NCI-H524 (cell line): ENCODE measurements at places on chromosomes 5 and 9.
A peak's percentile ranks its signal among the peaks of the same experiment; 100 is the strongest.

GRCh38 chr9:11443631-11444030 lies 830.8 kb upstream of the PTPRD start:
- no peak for DNase-seq

DNA sequence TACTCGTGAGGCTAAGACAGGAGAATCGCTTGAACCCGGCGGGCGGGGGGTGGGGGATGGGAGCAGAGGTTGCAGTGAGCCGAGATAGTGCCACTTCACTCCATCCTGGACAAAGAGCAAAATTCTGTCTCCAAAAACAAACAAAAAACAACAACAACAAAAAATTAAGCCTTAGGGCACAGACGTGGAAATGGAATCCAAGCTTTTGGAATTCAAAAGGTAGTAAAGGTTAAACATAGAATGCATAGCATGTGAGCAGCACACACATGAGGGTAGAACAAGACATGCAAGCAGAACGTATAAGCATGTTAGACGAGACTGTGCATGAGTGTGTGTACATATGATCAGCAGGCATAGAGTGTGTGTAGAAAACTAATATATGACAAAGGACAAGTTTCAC lies 68.0 kb downstream of the PTBP3 start:
- no peak for DNase-seq

GRCh38 chr5:146203872-146204192 lies 427 bp downstream of the RBM27 start:
- DNase-seq: no peak

DNA sequence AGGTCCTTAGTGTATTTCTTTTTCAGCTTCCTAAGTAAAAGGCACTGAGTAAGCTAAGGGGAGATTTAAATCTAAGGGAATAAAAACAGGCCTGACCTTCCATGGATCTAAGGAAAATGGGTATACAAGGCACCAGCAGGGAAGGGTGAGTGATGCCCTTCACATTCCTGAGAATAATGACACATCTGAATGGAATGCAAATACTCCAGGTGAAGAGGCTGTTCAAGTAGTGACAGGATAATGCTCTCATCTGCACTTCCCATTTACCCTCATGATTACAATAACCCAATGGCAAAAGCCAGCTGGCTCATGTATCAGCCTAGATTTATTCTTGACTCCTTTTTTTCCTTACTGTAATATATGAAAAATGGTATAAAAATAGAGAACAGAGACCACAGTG lies 216.2 kb upstream of the ACTBL2 start:
- DNase-seq: peak; percentile 52

DNA sequence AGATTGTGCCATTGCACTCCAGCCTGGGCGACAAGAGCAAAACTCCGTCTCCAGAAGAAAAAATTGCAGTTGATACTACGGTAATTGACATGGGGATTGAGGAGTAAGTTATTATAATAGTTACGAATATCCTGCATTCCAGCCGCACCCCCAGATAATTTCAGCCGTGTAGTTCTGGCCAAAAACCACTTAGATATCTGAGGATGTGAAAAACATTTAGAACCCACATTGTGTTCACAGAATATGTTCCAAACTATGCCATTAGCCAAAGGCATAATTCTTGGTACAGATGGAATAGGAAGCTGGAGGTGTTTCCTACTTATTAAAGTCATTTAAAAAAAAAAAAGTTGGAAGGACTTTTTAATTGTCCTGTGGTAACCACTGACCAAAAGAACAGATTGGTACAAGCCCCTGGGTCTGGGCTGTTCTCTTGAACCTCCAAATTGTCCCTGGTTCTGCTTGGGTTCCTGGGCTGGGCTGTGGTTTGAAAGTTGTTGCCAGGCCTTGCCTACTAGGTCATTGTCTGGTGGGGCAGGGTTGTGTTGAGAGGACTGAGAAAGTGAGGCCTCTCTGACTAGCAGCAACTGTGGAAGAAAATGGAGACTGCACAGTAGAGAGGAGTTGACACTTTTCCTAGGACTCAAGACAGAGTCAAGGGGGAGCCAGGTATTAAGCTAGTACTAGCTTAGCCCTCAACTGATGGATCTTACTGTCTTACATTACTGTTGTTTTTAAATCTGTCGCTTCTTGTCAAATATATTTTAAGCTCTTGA lies 198.8 kb downstream of the NR3C1 start:
- no peak for DNase-seq

DNA sequence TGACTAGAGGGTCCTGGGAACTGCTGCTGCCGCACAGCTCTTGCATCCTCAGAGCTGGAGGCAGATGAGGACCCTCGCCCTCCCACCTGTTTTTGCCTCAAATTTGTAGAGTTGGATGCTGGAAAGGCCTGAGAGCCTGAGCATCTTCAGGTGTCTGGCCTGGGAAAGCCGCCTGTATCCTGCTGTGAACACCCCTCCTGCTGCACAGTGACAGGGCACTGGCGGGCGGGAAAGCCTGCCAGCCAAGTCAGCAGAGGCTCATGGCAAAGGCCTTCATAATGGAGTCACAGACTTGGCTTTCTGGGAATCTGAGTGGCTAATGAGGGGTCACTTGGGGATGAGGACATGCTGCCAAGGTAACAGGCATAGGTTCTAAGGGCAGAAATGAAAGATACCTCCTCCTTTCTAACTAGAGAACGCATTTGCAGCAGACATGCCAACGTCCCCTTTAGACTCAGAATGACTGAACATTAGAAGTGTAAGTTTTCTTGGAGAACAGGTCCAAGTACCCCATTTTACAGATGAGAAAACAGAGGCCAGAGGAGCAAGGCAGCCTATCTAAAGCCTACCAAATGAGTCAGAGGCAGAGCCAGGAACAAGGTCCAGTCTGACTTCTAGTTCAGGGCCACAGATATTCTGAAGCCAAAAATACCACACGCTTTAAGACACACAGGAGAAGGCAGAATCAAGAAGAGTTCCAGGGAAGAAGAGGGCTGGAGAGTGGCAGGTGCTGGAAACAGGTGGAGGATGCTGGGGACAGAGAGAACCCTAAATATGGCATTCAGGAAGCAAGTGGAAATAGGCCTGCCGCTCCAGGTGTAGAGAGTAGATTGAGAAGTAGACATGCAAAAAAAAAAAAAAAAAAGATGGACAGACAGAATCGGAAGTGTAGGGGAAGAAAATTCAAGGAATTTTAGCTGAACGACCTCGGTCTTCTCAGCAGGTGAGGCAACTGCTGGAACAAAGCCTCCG lies 44.1 kb downstream of the EPB41L4B start:
- DNase-seq: no peak

GRCh38 chr9:33426843-33427293 lies 20.5 kb downstream of the AQP3 start:
- DNase-seq: no peak

GRCh38 chr9:87322840-87323635 lies 174.6 kb upstream of the DAPK1 start:
- no peak for DNase-seq

DNA sequence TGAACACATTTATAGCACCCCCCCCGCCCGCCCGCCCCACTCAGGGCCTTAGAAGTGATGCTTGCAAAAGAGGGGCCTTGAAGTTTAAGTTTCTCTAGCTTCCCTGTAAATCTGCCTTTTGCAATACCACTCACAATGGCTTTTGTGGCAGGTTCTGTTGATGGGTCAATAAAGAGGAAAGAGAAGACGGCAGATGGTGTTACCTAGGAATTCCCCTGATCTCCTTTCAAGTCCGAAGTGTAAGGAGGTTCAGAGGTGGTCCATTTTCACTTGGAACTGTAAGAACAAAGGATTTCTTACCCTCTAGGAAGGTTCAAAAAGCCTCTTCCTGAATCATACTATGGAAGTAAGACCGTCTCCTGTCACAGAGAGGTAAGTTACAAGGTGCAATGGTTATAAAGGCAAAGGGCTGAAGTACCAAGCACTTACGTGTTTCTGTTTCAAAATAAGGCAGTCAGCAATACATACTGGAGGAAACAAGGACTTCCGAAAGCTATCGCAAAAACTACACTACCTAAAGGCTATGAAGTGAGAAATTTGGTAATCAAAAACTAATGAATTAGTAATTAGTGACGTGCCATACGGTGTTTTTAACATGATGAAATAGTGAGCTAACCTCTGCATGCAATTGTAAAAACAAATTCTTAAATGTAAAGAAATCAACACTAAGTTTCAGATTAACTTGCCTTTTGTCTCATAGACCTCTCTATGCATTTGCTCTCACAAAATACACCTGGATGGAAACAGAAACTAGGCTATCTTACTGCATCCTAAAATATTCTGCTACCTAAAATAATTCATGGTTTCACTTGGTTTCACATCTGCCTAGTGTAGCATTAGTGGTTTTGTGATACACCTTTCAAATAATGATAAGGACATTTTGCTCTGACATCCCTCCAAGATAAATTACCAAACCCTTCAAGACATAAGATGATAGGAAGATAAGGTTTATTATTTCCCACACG lies 589.4 kb upstream of the FAM174A start:
- DNase-seq: no peak

DNA sequence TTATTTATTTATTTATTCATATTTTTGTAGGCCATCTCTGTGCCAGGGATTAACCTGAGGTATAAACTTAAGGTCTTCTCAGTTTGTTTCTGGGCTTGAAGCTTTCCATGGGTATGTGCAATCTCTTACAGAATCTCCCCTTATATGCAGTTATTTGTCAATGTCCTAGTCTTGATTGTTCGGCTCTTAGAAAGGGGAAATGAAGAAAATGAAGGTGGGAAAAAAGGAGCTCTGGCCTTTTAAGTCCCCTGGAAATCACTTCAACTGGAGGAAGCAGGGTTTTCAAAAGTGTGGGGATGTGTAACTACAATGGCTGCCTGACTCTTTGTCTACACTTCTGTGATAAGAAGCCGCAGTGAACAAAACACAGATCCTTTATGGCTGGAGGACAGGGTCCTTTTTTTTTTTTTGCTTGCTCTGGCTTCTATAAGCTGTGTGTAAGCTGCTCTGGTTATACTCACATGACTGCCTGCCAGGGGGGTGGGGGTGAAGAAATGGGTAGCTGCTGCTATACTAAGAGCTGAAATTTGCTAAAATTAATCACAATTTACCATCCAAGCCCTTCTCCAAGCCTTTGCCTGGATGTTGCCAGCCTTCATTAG lies 33.7 kb downstream of the CENPP start:
- no peak for DNase-seq

GRCh38 chr9:14863402-14863801 lies 46.8 kb downstream of the FREM1 start:
- DNase-seq: no peak

GRCh38 chr9:107496976-107497375 lies 7.4 kb upstream of the KLF4 start:
- no peak for DNase-seq

DNA sequence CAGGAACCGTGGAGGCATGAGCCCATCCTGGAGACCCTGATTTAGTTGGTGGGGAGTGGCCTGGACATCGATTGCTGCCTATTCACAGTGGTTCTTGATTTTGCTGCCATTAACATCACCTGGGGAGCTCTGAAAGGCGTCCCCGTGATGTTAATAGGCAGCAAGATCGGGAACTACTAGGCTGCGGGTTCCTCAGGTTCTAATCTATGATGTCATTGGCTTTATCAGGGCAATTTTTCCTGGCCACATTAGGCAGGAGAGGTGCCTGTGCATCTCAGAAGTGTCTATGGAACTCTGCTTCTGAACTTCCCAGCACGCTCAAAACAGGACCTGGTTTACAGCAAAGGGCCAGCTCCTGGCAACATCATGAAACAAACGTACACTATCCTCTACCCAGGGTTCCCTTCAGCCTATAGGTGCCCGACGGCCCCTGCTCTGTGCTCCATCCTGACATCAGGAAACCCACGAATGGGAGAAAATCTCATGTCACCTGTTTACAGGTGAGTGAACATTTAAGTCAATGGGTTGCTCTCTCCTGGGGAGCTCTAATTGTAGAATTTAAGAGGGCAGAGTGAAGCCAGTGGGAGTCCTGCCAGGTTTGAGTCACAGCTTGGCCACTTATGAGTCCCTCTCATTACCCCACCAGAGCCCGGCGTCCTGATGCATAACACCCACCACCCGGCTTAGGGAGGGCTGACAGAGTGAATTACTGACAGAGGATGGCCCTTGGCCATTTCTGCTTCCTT lies 49.4 kb downstream of the ROPN1L start:
- DNase-seq: no peak

GRCh38 chr9:129559506-129559881 lies 61.4 kb downstream of the C9orf50 start:
- DNase-seq: no peak

DNA sequence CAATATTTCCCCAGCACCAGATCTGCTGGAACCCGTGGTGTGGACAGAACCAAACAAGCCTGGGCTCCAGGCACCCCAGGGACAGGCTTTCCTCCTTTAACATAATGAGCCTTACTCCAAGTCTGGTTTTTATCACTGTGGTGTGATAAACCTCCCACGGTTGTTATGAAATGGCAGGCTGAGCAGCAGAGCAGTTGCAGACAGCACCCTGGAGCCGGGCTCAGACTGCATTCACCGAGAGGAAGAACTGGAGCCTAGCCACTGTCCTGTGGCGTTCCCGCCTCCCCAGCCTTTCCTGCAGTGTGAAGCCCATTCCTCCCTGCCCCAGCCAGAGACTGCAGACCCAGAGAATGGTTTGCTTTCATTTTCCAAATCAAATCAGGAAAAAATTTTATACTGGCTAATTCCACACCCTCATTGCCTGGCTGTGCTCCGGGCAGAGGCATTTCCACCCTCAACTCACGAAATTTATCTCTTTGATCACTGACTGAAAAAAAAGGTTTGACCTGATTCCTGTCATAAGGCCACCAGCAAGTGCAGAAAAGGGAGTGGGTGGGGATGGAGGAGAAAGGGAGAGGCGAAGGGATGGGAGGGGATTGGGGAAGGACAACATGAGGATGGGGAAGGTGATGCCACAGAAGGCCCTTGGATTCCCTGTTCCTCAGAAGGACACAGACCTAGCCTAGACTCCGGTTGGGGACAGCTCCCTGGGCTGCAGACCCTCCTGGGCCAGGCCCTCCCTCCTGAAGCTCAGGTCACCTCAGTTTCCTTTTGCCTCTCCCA lies 18.9 kb downstream of the IPPK start:
- DNase-seq: no peak

DNA sequence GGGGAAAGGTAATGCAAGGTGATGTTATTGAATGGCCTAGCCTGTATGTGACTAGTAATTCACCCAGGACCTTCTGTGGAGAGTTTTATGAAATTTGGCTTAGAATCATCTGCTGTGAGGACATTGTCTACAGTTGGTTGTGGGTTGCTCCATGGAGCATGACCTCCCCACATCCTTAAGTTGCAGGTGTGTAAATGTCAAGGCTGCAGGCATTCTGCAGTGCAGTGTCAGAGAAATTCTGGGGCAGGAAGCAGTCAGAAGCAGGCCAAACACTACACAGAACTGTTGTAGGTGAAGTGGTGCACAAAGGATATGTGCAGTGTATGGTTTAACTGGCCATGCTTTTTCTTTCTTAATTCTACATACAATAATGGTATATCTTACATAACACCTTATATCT lies 588.3 kb downstream of the EBF1 start:
- DNase-seq: no peak
